ENCODE measurements at places on chromosomes 6 and 20.

- no peak for DNase-seq
Observed at GRCh38 chr6:139447656-139447975, 73.2 kb upstream of the CITED2 start.

GRCh38 chr6:28771401-28772267, 152.2 kb downstream of the TRIM27 start:
- no peak for DNase-seq

DNA sequence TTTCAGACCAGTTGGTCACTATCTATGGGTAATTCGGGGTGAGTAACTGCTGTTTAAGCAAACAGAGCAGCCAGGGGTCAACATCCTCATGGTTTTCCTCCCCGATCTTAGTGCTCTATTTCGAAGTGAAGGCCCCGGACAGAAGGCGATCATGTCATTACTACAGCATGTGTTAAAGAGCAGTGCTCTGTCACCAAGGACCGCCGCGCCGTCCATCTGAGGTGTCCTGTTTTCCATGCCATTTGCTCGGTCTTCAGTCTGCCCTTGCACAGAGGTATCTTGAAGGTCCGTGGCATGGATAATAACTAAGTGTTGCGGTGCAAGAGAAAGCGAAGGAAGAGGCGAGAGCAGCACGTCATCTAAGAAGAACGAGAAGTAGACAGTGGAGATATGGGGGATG, 25.1 kb downstream of the PPP1R3G start:
- DNase-seq, result no peak

DNA sequence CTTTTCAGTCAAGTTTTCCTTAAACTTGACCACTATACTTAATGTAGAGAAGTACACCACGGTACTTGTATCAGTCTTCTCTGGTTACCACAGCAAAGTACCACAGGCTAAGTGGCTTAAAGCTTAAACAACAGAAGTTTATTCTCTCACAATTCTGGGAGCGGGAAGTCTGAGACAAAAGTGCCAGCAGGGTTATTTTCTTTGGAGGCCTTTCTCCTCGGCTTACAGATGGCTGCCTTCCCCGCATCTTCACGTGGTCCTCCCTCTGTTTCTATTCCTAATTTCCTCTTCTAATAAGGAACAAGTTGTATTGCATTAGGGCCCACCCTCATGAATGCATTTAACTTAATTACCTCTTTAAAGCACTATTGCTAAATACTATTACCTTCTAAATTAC, 258.0 kb downstream of the PLCB1 start:
- DNase-seq, result no peak

- no peak for DNase-seq
Observed at GRCh38 chr6:41455818-41456217, 90.4 kb upstream of the FOXP4 start.

GRCh38 chr6:102986086-102986485, 1592.6 kb downstream of the GRIK2 start:
- no peak for DNase-seq

GRCh38 chr6:109187399-109188114, 92.2 kb downstream of the CEP57L1 start:
- peak; percentile 76 for DNase-seq

DNA sequence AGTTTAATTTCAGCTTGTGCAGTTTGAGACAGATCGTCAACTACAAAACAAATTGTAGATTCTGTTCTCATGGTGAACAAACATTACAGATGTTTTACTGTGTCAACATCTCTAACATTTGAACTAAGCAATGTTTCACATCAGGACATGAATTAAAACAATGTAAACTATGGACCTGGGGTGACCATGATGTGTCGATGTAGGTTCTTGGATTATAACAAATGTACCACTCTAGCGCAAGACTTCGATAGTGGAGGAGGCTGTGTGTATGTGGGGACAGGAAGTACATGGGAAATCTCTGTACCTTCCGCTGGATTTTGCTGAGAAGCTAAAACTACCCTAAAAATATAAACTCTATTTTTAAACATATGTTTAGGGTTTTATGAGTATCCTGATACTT, 17.1 kb downstream of the HIVEP2 start:
- DNase-seq, result peak; percentile 6

DNA sequence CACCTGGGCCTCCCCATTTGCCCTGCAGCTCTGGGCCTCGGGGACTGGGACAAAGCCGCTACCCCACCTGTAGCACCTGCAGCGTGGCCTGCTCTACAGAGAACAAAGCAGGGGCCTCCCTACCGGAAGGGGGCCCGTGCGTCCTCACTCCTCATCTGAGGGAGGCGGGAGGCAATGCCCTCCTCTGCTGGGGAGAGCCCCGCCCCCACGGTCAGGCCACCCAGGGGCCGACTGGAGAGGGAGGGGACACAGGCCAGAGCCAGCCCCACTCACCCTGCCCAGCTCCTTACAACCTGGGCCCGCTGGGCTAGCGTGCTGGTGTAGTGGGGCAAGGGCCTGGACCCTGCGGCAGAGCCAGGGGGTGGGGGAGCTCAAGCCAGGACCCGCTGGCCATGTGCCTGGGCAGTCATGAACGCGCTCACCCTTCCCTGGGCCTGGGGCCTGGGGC, 8.0 kb downstream of the LAMA5 start:
- no peak for DNase-seq

- no peak for DNase-seq
Observed at GRCh38 chr20:10483691-10484090, 48.6 kb downstream of the SLX4IP start.

DNA sequence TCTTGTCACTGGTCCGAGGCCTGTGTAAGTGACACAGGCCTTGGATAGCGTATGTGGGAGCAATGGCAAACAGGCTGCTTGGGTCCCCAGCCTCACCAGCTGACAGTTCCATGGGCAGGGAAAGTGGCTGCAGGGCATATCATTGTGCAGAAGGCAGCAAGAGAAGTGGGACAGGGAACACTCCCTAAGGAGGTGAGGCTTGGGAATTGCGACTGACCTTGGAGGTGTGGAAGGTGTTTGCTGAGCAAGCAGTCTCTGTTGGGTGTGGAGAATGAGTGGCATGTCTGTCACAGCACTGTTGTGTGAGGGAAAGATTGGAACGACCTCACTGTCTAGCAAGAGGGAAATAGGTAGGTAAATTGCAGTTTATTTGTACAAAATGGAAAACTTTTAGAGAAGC, 16.8 kb downstream of the POFUT1 start:
- no peak for DNase-seq

Data from DMS53 (cell line).